ENCODE measurements at places on chromosomes 2 and 18.

- DNase-seq = no peak
Observed at GRCh38 chr2:189362283-189362682, 79.0 kb upstream of the WDR75 start.

- DNase-seq = no peak
Observed at GRCh38 chr18:35189510-35189909, 51.3 kb upstream of the ZNF397 start.

- DNase-seq = no peak
Observed at GRCh38 chr2:238817891-238818290, 30.0 kb upstream of the TWIST2 start.

- peak; percentile 42 for DNase-seq
Observed at GRCh38 chr2:199602271-199602895, 144.6 kb upstream of the SATB2 start.

DNA sequence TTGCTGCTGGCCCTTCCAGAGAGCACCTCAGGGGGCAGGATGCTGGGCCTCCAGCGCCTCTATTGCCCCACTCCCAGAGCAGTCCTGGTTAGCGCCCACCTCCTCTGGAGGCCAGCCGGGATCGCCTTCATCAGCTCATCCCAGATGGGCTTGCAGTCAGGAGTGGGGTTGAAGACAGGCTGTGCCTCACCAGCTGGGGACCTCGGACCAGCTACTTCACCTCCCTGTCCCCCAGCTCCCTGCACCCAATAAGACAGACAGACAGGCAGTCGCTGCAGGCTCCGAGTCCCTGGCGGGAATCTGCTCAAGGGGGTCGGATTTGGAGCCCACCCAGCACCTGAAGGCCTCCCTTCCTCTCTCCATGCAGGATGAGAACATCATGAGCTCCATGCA is 18.9 kb upstream of the FAHD2A start:
- DNase-seq = no peak

DNA sequence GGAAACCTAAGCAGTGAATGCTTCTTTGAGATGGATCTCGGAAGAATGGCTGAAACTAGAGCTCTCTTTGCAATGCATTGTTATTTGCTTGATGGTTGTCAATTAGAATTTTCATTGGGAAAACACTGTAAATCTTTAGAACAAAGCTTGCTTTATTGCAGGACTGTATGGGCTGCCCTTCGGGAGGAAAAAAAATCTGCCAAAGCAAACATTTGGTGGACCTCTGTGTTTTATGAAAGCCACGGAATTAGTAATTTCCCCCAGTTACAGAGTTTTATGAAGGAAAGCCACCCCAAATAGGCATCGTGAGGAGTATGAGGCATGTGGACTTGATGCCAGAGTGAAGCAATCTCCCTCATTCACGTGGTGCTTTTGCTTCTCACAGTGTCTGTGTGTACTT is 33.5 kb downstream of the RHBDD1 start:
- no peak for DNase-seq
